ENCODE measurements at places on chromosomes 3 and 15.

- no peak for DNase-seq
Measured at GRCh38 chr15:101619615-101619865, 32.6 kb downstream of the TM2D3 start.

DNA sequence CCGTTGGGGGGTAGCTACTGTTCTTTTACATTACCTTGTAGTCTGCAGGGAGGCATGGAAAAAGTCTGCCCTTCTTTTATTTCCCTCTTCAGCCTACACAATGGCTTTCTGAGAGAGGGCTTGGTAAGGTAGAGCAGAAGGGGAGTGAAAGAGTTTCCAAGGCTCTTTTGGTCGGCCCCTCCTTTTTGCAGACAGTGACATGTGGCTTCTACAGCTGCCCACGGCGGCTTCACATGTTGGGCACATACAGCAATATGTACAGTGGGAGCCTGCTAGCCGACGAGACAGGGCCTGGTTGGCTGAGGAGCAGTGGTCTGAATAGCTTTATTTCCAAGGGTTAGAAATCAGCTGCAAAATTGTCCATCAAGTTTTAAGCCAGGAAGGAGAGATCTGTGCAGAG, 4.0 kb downstream of the INAFM2 start:
- no peak for DNase-seq

DNA sequence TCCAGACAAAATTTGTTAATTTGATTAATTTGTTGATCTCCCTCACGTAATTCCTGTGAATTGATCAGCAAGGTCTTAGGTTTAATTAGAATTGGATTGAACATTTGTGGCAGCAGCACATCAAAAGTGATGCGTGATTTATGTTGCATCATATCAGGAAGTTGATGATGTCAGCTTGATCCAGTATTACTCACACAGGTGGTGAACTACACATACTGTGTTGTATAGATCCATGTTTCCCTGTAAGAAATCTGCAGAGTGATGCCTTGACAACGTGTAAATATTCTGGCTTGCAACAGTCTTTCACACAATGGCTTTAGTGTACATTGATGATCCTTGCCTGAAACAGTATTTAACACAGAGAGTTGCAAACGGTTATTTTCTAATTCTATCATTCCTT, 200.4 kb downstream of the ADAMTSL3 start:
- DNase-seq: no peak

DNA sequence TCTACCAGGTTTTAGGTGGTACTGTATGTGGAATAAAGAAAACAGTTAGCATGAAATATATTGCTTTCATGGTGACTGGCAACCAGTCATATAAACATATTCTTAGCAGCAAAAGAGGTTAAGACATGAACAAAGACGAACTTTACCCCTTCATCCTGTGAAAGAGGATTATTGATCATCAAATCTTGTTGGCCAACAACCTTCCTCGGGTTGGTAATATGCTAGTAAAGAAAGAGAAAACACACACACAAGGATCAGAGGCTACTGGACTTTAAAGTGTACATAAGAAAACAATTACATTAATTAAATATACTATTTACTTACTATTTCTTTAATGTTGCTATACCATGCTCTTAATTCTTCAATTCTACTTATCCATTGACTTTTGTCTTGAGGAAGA, 337.9 kb downstream of the TBC1D5 start:
- DNase-seq: no peak

GRCh38 chr3:192183109-192183508, 544.2 kb downstream of the FGF12 start:
- DNase-seq: no peak

- no peak for DNase-seq
Measured at GRCh38 chr3:51401735-51402134, 10.7 kb downstream of the RBM15B start.

- no peak for DNase-seq
Measured at GRCh38 chr3:126132751-126133511, 47.5 kb downstream of the ALDH1L1 start.

- DNase-seq: no peak
Measured at GRCh38 chr3:195911946-195912270, 3.6 kb upstream of the TNK2 start.

GRCh38 chr3:42807929-42808328, 1.3 kb upstream of the ACKR2 start:
- no peak for DNase-seq

DNA sequence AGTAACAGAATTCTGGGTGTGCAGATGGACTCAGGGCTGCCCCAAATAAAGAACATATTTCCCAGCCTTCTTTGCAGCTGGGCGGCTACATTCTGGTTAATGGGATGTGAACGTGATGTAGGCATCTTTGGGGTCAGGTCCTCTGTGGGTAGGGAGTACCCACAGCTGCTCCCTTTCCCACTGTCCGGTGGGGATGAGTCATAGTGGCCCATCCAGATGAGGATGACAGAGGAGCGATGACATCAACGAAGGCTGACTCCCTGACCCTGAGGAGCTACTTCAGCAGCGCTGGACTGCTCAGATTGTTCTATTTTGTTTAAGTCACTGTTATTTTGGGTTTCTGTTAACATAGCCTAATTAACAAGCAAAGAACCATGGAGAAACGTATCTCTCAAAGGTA, 38.0 kb downstream of the SRPRB start:
- DNase-seq: no peak

- no peak for DNase-seq
Measured at GRCh38 chr3:8767256-8767666, 2.2 kb downstream of the OXTR start.

DNA sequence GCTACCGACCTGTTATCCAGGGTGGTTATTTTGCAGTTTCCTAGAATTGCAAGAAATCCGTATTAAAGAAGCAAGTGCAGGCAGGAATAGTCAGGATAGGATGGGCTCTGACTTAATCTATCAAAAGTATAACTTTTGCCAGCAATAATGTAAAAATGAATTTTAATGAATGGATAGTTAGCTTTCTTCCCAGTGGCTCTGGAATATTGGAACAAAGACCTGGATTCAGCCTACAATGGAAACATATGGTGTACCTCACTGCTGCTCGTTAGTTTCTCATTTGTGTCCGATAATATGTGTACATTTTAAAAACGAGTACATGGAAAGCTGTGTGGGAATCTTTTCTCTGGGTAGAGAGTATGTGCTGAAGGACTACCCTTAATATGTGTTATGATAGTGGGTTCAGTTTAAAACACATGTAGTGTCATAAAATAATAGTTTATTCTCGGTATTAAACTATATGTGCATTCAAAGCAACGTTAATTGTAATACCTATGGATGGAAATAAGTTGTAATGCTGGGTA, 805 bp downstream of the SERPINI1 start:
- DNase-seq: no peak

- DNase-seq: no peak
Measured at GRCh38 chr15:33934921-33935320, 33.4 kb upstream of the CHRM5 start.

DNA sequence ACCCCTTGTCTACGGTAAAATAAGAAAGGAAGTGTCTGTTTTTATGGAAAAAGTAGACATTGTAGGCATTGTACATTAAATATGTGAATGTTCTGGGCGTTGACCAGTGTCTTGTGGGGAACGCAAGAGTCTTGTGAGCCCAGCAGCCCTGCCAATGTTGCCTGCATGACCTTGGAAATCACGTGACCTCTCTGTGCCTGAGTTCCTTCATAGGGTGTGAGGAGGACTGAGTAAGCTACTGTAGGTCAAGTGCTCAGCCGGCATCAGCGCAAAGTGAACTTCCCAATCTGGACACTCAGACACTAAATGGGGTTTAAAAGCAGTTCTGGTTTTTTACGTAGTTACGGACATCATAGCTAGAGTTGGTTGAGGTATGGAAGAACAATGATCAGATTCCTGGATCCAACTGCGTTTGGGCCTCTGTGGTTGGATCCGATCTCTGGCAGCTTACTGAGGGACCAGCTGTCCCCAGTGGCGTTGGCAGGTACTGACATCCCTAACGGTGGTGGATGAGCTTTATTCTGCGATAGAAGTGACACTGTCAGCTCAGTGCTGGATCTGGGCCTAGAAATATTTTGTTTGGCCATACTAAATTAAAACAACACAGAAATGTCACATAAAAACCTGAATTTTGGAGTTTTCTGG, 63.8 kb downstream of the SPSB4 start:
- no peak for DNase-seq

GRCh38 chr3:171936191-171936841, 93.2 kb downstream of the TMEM212 start:
- no peak for DNase-seq

Measured in GM19239 (cell line).